Islet precursor cell (in vitro differentiated cells): ENCODE measurements at places on chromosomes 5 and 9.

GRCh38 chr5:38650946-38651345, 94.5 kb upstream of the LIFR start:
- no peak for DNase-seq

GRCh38 chr5:96260009-96260408, 173.0 kb downstream of the PCSK1 start:
- DNase-seq: no peak

GRCh38 chr5:180259260-180259611, 32.6 kb downstream of the MAPK9 start:
- DNase-seq: no peak

DNA sequence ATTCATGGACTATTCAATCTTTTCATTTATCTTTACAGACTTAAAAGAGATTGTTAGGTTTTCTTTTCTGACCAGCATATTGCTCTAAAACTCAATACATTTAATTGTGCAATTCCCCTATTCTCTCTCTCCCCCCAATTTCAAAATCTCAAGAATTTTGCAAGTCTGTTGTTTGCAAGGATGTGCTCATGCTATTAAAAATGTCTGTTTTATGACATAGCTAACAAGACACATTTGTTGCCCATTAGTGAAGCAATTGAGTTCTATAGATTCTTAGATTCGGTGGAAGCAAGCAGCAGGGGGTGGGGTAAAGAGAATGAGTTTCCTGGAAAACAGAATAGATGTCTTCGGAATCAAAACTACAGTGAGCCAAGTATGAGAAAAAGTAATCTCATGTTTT, 8.5 kb upstream of the CSNK1A1 start:
- no peak for DNase-seq

DNA sequence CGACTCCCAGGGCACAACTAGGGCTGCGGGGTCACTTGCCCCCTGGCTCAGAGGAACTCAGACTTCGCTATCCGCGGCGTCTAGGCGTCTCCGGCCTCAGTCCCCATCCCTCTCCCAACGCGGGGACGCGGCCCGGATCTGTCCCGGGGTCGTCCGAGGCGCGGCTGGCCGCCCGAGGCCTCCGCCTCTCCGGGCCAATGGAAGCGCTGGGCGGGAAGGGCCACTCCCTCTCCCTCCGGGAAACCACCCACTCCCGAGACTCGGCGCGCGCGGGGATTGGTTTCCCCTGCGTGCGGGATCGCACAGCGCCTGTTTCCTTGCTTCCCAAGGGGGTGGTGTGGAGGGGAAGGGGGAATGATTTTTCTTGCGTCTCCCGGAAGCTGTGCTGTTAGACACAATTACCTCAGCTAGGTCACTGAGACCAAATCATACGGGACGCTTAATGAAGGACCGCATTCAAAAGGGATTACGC, 38.3 kb downstream of the NR2F1 start:
- DNase-seq: peak; percentile 84

DNA sequence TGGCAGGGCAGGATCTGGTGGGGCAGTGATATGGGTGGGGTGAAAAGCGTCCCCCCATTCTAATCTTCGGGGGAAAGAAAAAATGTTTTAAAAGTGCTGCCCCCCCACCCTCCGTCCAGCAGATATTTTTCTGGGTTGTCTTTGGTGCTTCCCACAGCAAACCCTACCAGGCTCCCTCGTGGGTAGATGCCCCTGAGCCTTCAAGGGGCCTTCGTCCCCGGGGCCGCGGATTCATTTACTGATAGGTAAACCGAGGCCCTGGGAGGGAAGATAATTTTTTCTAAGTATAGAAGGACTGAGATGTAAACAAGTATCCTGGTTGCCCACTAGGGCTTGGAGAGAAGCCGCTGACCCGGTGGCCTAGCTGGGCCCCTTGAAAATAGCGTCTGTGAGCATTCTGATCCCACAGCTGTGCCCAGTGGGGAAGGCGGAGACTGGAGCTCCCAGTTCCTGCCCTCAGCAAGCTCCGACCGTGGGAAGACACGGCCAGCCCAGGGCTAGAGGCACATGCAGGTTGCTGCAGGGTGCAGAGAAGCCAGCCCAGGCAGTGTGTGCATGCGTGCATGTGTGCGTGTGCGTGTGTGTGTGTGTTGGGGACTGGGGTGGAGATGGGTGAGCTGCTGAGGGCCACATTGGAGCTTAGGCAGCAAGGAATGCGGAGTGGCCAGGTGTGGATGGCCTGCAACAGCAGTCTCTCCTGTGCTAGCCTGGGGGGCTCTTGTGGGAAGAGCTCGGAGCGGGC, 6.0 kb upstream of the RXRA start:
- peak; percentile 89 for DNase-seq

DNA sequence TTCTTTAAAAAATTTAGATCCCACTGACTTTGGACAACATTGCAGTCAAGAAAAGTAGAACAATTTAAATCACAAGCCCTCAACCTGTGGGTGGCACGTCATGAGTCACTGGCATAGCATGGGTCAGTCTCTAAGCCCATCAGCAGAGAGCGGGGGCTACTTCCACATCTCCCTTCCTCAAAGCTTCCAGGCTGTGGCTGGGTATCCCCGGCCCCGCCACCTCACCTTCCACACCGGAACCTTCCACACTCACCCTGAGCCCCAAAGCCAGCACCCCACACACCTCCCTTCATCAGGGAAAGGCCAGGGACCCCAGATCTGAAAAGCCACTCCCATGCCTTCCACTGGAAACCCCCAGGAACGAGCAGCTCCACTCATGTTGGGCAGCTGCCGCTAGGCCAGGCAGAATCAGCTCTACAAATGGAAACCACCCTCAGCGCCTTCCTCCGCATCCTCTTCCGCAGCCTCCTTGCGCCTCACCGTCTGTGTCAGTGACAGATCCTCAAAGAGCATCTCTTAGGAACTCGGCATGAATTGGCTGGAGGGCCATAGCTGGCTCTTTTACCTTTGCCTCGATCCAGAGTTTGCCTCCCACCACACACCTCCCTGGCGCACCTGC, 156.5 kb downstream of the ERCC6L2 start:
- DNase-seq: no peak

- DNase-seq: no peak
These were observed 19.7 kb upstream of the ARHGEF28 start for GRCh38 chr5:73606206-73606753.

- DNase-seq: no peak
These were observed 8.9 kb upstream of the ZNF483 start for GRCh38 chr9:111516061-111516465.

DNA sequence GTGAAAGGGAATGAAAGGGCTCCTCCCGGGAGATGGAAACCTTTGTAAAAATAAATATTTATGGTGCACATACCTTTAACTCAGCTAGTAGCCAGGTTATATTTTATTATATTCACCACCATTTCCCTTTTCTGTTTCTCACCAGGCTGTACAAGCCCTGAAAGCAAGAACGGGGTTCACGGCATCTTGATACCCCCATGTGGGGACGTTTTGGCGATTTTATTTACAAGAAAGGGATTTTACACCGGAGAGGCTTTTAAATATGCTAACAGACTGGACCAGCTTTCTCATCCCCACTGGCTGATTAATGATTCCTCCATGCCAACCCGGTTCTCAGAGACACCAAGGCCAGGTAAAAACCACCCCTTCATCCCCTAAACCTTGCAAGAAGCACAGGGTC, 19.2 kb downstream of the IL12B start:
- DNase-seq: no peak

DNA sequence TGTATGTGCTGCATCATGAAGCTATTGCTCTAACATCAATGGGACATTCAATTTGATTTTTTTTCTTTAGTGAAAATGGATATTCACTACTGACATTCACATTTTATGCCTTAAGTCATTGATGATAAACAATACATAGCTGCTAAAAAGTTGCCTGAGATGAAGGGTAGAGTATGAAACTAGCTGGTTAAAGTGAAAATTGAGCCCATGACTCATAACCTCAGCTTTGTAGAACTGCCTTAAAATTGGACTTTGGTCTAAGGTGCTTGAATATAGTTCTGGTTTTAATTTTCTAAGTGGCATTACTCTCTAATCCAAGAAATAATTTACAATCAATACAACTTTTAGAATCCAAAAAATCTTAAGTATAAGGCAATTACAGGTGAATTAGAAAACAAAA, 740.4 kb upstream of the RIOK2 start:
- no peak for DNase-seq

DNA sequence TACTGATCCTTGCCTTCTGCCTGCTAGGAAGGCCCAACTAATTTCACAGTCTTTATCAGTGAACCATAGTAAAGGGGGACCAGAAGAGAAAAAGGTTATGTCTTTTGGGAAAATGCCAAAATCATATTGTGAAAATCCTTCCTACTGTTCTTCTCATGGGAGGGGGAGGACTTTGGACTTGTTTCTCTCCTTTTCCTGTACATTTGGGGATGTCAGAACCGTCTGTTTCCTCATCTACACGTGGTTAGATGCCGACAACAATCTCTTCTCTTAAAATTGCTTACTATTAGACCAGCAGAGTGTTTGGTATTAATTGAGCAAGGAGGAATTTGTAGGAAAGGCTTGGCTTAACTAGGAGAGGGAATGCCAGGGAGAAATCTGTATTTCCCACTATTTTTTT, 77.2 kb downstream of the TMC1 start:
- DNase-seq: no peak

GRCh38 chr9:132366481-132366880, 11.7 kb upstream of the SETX start:
- no peak for DNase-seq

GRCh38 chr5:132425975-132426524, 56.5 kb downstream of the SLC22A5 start:
- DNase-seq: no peak
